Kidney tubule cell (primary cell): ENCODE measurements at places on chromosomes 13 and 19.
A peak's percentile ranks its signal among the peaks of the same experiment; 100 is the strongest.

GRCh38 chr13:39740761-39741160 lies 85.3 kb downstream of the COG6 start:
- DNase-seq = no peak

DNA sequence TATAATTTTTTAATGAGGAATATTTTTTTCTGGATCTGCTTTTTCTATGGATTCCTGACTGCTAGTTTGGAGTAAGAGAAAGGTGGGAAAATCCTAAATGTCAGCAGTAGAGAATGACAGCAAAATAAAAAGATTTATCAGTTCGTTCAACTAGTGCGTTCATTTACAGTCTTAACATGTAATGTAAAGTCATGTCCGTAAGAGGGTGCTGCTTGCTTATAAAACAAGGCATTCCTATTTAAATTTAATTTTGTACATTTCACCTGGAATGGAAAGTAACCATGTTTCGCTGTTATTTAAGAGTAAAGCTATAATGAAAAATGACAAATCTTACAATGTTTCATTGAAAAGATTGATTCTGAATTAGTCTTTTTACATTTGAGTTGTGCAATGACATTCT lies 76.6 kb downstream of the ZMYM2 start:
- DNase-seq = peak; percentile 5

- DNase-seq = peak; percentile 77
Measured at GRCh38 chr13:109145631-109146030, 516.2 kb downstream of the MYO16 start.

DNA sequence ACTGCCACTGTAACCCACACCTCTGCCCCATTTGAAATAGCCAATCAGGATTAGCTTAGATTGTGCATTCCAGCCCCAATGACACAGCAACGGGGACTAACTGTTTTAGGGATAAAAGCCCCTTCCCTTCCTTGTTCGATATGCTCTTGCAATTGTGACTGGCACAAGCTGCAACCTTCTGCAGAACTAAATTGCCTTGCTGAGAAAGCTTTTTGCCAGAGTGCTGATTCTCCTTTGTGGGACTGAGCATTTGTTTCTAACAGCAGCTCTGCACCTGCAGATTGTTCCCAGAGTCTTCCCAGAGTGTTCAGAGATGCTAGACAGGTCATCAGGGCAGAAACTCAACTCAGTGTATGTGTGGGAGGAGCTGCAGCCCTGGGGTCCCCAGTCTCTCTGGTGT lies 115.8 kb downstream of the ZNF675 start:
- DNase-seq = no peak

DNA sequence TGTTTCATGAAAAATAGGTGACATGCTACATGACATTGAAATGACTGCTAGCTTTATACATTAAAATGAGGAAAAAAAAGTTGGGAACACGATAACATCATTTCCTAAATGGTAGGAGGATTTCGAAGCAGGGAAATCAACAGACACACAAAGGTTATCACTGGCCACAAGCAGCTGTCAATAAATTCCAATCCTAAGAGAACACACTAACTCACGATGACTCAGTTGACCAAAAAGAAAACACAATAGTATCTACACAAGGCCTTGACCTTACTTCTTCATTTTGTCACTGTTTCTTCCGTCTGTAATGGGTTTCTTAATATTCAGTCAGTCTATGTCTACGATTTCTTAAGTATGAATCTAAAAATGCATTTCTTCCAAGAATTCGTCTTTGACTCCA lies 36.5 kb downstream of the STARD13 start:
- DNase-seq = peak; percentile 53

DNA sequence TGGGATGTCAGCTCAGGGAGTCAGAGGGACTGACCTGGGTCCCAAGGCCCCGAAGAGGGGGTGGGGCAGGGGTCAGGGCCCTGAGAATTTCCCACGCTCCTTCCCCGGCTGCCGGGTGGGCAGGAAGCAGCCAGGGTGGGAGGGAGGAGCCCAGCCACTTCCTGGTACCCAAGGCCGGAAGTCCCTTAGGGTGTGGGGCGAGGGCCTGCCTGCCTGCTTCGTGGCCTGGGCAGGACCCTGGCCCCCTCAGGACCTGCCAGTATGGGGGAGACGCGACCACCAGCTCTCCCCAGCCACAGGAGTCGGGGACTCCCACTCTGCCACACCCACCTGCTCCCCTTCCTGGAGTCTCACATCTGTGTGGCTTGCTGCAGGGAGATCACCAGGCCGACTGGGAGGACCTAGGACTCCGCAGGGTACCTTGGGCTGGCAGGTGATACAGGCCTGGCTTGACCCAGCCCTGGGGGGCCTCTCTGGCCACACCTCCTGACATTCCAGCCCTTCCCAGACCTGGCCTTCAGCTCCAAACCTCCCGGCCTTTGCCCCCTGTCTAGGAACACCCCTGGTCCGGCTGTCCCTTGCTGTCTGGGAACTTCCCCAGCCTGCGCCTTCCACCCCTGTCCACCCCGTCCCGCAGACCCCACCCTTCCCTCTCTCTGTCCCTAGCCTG lies 9.8 kb upstream of the CIRBP start:
- peak; percentile 85 for DNase-seq

DNA sequence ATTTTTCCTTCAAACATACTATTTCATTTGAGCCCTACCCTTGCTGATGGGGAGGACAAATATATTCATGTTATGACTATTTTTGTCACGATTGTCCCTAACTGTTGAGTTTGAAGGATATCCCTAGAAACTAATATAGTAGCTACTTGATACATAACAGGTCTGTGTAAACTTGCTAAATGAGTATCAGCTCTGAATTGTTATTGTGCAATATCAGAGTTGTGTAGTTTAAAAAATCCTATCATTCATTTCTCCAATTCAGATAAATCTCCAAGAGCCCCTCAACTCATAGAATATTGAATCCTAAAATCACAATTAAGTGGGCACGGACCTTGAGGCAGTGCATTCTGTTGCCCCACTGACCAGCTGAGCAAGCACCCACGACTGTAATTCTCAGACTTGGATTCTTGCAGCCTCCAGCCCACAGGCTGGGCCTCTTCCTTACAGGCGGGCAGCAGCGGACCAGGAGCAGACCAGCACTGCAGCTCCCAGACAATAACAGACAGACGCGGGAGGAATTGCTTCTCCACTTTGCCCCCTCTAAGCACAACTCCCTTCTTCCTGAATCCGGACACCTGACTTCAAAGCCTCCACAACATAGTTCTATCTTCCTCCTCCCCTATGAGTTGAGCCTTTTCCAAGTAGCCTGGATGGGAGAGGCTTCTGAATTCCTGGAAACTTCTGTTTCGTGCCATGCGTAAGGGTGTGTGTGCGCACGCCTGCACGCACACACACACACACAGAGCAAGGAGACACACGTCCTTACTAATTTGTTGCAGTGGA lies 337.6 kb upstream of the ARGLU1 start:
- no peak for DNase-seq

- peak; percentile 66 for DNase-seq
Measured at GRCh38 chr19:43809762-43810696, 7.8 kb upstream of the LYPD5 start.

- no peak for DNase-seq
Measured at GRCh38 chr13:39963612-39964011, 308.1 kb downstream of the COG6 start.

DNA sequence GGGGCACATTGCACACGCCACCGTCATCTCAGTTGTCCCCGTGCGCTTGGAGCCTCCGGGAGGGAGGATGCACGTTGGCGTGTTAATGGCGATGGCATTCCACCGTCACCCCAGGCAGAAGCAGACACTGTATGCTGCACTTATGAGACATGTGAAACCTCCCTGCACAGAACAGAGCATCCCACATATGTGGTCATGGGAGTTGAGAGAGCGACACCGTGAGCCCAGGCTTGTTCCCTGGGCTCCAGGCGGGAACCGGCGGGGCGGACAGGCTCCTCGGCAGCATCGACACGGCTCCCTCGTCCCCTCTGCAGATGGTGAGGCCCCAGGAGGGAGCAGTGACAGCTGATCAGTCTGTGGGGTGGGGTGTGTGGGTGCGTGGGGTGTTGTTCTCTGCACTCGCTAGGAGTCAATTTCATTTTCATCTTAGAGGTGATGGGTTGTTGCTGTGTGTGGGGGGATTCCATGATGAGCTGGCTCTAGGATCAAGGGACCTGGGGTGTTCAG lies 40.4 kb downstream of the CRTC1 start:
- DNase-seq = no peak

- DNase-seq = no peak
Measured at GRCh38 chr13:56561327-56561726, 579.4 kb upstream of the PRR20A start.

DNA sequence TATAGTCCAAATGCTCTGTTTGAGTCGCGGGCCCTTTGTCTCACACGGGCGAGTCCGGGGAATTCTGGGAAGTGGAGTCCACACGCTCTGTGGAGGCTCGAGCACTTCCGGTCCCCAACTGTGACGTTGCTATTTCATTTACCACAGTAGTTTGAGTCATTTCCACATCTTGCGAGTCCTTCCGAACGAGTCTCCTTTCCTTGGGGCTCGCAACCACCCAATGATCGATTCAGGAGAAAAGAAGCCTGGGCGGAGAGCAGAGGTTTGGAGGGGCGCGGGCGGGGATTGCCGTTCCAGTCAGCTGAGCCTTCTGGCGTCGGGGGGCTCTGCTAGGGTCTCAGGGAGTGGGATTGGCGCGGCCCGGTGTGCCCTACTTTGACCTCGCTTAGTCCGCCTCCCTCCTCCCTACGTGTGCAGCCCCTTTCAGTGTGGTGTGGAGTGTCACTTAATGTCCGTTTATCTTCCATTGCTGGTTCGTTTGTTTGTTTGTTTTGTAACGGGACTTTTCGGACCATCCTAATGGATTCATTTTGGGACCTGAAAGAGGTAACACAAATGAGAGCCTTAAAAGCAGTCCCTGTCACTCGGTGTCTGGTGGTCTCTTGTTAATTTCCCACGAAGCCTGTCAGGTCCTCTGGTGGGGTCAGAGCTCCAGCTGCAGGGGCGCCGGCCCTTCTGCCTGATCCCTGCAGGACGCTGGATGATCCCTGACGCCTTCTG lies at the start of gene ZNF222:
Gene ZNF222 (plus strand): TSS at position 163 of the 720 bp plus-strand sequence. CDS start 58 bp downstream, at position 221.
- peak; percentile 87 for DNase-seq

- DNase-seq = no peak
Measured at GRCh38 chr19:45439190-45439568, 15.5 kb upstream of the ERCC1 start.

DNA sequence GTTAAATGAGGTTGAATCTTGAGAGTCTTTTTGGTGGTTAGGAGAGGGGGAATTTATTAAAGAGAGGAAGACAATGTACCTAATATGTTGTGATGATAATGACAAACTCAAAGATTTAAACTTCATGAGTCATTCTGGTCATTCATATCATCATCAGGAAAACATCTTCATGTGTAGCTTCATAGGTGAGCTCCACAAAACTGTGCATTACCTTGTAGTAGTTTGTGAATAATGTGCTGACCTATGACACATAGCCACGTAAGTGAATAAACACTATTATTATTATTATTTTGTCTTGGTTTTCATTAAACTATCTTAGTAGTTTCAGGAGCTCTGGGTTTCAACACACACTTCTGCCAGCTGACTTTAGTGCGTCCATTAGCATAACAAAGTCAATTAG lies 997 bp upstream of the GPC6 start:
- DNase-seq = peak; percentile 66

- DNase-seq = peak; percentile 93
Measured at GRCh38 chr19:4713384-4713951, 10.2 kb downstream of the DPP9 start.

DNA sequence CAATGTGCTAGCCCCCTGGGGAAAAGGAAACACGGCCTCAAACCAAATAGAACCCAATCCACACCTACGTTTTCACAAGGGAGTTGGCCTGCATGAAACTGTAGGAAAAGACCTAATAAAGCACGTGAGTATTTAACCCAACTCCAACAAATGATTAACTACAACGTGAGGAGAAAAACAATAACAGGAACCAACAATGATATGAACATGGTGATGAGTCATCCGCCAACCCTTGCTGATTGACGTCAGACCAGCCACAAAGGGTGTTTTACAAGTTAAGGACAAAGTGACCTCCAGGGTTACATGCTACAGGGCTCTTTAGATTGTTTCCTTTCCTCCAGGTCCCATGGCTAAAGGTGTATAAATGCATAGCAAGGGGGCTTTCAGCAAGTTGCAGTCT lies 460.5 kb downstream of the COG6 start:
- DNase-seq = peak; percentile 87

DNA sequence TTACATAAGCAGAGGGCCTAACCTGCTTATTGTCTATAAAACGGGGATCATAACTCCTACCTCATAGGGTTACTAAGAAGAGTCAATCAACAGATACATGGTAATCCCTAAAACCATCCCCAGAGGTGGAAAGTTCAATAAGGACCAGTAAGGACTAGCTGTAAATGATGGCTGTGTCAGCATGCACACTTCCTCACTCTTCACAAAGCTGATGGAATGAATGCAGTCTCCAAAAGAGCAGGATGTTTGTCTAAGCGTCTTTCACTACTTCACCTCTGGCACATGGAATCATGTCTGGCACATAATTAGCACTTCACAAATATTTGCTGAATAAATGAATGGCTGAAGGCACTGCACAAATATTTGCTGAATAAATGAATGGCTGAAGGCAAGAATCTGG lies 134.2 kb downstream of the MIPEP start:
- DNase-seq = no peak

DNA sequence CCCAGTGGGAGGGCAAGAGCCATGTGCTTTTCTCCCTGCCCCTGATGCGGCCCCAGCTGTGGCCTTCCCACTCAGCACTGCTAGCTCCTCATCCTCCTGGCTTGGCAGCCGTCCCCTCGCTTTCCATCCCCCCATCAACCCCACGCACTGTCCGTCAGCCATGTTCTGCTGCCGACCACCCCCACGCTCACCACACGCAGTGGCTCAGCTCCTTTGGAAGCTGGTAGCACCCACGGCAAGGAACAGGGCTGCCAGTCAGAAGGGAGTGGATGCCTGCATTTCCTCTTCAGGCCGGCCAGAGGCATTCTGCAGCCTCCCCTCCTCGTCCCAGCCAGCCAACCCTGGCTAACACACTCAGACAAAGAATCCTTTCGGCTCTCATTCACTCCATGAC lies 6.3 kb downstream of the CALM3 start:
- DNase-seq = no peak

- DNase-seq = no peak
Measured at GRCh38 chr19:46503848-46504453, 8.3 kb upstream of the PNMA8B start.

GRCh38 chr13:100560498-100561157 lies 28.0 kb downstream of the GGACT start:
- DNase-seq = no peak

DNA sequence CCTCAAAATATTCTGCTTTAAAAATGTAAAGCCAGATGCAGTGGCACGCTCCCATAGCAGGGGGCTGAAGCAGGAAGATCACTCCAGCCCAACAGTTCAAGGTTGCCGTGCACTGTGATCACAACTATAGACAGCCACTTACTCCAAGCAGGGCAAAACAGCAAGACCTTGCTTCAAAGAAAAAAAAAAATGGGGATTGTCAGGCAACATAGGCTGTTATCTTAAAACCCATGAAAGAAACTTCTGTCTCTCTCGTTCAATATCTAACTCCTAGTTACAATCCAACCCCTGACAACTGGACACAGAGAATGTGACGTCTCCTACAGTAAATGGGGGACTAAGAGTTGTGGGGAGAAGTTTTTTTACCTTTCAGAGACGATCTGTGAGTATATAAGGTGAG lies 17.4 kb downstream of the ELF1 start:
- no peak for DNase-seq

GRCh38 chr13:50119591-50119990 lies 104.3 kb downstream of the KCNRG start:
- DNase-seq = no peak
